NCI-H446 (cell line): ENCODE measurements at places on chromosomes 16 and 17.

DNA sequence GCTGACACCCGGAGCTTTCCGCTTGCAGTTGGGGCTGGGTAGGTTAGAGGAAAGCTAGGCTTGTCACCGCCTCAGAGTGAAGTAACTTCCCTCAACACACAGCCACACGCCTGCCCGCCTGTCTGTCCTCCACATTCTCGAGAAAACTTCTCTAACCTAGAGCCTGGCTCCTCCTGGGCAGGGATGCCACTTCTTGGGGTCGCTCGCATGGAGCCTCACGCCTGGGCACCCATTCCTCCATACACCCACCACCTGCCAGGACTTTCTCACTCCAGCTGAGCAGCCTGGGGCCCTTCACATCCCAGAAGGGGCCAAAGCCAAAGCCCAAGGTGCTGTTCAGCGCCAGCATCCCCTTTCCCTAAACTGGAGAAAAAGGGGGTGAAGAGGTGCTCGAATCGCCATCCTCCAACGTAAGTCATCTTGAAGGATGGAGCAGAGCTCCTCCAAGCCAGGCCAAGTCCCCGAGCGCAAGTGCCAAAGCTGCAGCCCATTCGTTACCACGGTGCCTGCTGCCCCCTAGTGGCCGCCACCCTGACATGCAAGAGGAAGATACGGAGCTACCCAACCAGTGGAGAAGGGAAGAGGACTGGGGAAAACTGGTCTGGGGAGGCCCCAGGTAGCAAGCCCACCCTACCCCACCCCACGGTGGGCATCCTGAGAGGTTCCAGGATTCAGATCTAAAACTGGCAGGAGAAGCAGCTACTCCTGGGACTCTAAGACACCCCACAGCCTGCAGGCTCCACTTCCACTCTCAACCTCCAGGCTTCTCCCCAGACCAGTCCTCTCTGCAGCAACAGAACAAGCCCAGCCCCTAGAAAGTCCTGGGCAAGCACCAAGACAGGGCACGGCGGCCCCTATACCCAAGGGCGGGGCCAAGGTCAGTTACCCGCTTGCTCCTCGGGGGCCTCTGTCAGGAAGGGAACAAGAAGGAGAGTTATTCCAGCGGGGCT is 63.1 kb downstream of the MYO18A start:
- no peak for DNase-seq

- no peak for DNase-seq
Measured at GRCh38 chr17:33725675-33726271, 432.7 kb upstream of the ASIC2 start.

DNA sequence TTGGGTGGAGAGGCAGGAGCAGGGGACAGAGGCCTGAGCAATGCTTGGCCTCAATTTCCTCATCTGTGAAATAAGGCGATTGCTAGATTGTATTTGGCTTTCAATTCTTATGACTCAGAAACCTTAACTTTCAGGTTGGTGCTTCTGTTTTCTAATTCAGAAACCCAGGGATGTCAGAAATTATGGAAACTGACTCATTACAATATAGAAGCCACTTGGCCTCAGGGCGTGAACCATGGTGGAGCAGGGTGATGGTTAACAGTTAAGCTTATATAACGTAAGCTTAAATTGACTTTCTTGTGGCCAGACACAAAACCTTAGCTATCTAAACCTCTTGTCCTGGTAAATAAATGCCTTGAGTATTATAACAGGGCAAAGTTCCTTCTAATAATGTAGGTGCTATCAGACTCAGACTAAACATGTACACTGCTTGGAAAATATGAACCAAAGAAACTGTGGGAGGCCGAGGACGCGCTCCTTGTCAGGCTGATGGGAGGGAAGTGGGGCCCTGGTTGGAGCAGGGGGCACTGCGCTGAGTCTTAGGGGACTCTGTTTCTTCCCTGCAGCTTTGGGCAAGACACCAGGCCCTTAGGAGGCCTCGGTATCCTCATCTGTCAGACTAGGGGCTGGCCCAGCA is 17.1 kb upstream of the SREBF1 start:
- no peak for DNase-seq

GRCh38 chr16:86628614-86629013 is 50.3 kb downstream of the FOXL1 start:
- no peak for DNase-seq

DNA sequence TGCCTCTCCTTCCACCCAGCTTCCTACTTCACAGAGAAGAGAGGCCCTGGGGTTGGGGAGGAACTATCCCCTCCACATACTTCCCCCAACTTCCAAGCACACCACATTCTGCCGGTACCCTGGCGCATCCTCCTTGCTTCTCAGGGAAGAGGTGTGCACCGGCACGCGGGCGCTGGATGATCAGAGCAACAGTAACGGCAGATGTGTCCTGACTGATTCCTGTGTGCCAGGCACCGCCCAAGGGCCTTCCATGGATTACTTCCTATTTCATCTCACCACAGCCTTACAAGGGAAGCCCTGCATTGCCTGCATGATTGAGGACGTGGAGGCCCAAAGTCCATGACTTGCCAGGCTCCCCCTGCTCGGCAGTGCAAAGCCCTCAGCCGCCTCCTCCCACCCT is 21.1 kb upstream of the MLKL start:
- no peak for DNase-seq

GRCh38 chr16:35565626-35566025 is 2106.2 kb downstream of the TP53TG3F start:
- DNase-seq, result no peak

GRCh38 chr16:5018793-5019192 is 14.9 kb downstream of the NAGPA start:
- DNase-seq, result no peak

DNA sequence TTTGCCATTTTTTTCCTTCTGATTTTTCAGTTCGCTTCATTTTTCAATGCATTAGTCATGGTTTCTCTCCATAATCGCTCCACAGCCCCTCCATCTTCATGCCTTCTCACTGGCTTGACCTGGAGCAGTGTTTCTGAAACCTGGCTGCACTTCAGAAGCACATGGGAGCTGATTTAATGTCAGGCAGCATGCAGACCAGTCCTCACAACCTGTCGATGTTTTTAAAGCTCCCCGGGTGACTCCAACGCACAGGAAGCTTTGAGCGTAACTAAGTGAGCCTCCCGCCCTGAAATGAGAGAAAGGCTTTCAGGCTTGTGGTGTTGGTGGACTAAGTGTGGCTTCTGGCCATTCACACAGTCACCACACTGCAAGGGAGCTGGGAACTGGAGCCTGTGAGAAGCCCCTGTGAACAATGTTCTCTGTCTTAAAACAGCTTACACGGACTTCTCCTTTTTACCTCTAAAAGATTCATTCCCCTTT is 16.8 kb upstream of the DRG2 start:
- DNase-seq, result peak; percentile 34

GRCh38 chr17:65345261-65346005 is 208.3 kb downstream of the RGS9 start:
- DNase-seq, result no peak

DNA sequence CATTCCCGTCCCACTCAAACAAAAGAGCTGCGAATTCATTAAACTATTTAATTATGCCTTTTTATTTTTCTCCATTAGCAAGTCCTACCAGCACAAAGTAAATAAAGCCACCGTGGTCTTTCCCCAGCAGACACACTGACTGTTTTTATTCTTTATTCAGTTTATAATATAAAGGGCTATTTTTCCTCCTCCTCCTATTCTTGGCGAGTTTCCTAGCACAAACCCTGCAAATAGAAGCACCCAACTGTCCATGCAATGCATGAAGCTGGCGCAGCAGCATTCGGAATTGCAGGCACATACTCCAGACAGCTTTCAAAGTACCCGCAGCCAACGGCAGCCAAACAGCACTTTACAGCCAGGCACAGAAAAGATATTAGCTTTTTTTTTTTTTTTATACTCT is 583.4 kb upstream of the PSMD7 start:
- DNase-seq, result peak; percentile 13

GRCh38 chr17:7080456-7081041 is 498 bp upstream of the CLEC10A start:
- no peak for DNase-seq

DNA sequence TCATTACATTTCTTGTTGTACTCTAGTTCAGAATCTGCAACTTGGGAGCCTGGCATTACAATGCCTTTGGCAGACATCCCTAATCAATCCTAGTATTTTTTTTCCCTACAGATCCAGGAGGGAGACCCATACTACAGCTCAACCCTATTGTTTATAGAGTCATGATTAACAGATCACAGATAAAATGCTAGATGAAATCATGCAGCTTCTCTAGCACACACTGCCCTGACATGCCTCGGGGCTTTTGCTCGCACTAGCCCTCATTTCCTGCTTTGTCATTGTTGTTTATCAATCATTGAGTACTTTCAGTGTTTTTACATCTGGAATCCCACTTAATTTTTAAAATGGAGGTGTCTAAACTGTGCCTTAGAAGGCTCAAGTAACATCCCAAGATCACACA is 412.5 kb downstream of the CA10 start:
- no peak for DNase-seq

DNA sequence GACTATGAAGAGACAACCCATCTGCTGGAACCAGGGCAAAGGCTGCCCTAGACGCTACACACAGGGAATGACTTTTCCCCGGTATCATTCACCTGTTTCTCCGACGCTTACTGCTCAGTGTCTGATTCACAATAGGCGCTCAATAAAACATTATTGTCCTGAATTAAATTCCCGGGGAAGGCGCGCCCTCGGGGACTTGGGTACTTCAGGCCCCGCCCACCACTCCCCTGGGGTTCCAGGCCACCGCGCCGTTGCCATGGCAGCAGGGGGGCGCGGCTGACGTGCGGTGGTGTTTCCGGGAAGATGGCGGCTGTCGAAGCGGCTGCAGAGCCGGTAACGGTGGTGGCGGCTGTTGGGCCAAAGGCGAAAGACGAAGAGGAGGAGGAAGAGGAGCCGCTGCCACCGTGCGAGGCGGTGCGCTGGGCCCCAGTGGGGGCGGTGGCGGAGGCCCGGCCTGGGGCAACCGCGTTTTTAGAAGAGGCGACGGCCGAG is at the start of gene RUNDC1:
TSS of gene RUNDC1 (plus strand) at position 292 of the 492 bp plus-strand sequence. CDS start at position 304, 12 bp downstream.
- DNase-seq, result peak; percentile 71

GRCh38 chr16:49754495-49755312 is 101.2 kb downstream of the ZNF423 start:
- DNase-seq, result no peak

GRCh38 chr17:4463818-4464476 is 30.2 kb downstream of the SPNS3 start:
- peak; percentile 73 for DNase-seq

GRCh38 chr16:426115-426905 is 861 bp downstream of the RAB11FIP3 start:
- no peak for DNase-seq

GRCh38 chr17:9308069-9308468 is 267.6 kb downstream of the STX8 start:
- no peak for DNase-seq

DNA sequence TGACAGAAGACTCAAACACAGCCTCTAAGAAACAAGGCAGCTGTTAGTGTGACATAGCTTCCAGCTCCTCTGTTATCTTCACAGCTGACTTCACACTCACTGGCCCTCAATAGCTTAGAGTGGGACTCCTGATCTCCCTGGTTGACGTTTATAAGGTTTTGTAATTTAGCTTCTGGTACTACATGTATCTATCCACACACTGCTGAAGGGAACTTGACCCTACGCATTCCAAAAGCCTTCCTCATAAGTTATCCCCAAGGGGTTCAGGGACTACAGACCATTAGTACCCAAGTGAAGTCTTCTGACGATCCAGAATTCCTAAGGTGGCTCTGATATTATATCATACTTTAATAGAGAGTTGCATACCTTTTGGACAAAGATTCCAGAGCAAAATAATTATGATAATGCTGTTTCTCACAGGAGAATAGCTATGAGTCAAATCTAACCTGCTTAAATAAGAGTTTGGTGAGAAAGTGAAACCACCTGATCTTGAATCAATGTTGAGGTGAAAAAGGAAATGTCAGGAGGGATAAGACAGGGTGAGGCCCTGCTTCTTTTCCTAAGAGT is 14.5 kb downstream of the ACACA start:
- DNase-seq, result no peak

GRCh38 chr17:50260501-50260911 is 13.8 kb upstream of the TMEM92 start:
- no peak for DNase-seq

DNA sequence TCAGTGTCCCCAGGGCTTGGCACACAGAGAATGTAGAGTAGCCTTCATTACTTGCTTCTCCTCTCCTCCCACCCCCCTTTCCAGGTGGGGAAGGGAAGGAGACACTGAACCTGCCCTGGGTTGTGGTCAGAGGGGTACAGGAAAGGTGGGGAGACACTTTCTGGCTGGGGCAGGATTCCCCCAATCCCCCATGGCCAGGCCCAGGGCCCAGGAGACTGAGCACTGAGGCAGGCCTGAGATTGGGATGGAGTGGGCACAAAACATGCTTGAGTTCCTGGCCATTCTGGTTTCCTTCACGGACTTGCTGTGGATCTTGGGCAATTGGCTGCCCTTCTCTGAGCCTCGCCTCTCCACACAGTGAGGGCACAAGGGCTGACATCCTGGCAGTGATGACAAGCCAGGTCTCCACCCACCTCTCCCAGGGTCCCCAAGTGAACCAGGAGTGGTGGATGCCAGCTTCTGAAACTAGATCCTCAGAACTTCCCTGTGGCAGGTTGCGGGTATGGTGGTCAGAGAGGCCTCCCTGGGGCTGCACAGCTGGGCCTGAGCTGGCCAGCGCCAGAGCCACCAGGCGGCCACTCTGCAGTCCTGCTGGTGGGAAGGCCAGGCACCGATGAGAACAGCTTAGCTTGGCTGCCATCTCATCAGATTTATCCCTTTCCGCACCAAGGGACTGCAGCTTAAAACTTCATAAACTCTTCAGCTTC is 9.3 kb downstream of the ZNF629 start:
- no peak for DNase-seq

GRCh38 chr17:4735876-4736651 is 3.6 kb upstream of the ZMYND15 start:
- DNase-seq, result no peak

DNA sequence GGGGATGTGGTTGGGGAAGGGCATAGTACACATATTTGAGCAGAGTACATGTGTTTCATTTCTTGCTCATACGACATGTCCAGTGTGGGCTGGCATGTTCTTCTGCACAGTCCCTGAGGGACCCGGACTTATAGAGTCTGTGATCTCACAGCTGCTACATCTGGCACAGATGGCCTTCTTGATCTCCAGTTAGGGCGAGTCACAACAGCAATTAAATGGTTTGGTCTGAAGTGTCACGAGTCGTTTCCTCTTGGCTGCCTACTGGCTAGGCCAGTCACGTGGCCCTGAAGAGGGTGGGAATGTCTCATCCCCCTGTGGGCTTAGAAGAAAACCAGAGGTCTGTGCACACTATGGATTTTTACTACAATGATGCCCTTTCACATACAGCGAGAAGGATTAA is 443.6 kb downstream of the WWOX start:
- no peak for DNase-seq

- no peak for DNase-seq
Measured at GRCh38 chr17:67628580-67629013, 89.1 kb upstream of the NOL11 start.

GRCh38 chr17:19372439-19372838 is 5.9 kb upstream of the MAPK7 start:
- DNase-seq, result no peak

GRCh38 chr17:337453-337852 is 15.2 kb downstream of the RPH3AL start:
- no peak for DNase-seq

GRCh38 chr16:21663889-21664647 is at the start of gene OTOA:
Gene OTOA (plus strand): TSS chr16:21663968. CDS start chr16:21678515, 14,547 bp downstream.
- DNase-seq, result no peak
